ENCODE measurements at places on chromosomes 3 and 15.

- DNase-seq, result no peak
Measured at GRCh38 chr15:52162260-52162659, 28.9 kb downstream of the GNB5 start.

DNA sequence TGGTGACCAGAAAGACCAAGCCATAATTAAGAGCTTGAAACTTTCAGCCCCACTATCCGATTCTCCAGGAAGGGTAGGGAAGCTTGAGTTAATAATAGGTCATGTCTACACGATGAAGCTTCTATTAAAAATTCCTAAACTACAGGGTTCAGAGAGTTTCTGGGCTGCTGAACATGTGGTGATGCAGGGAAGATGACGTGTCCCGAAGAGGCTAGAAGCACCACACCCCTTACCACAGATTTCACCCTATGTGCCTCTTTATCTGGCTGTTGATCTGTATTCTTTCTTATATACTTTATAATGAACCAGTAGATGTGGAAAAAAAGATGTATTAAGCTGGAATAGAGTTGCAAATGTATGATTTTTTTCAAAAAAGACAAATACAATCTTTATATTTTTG, 473.4 kb downstream of the NLGN1 start:
- DNase-seq, result no peak

- DNase-seq, result no peak
Measured at GRCh38 chr3:53044711-53045517, 959 bp downstream of the SFMBT1 start.

- DNase-seq, result no peak
Measured at GRCh38 chr3:50525191-50525910, 21.9 kb upstream of the CACNA2D2 start.

Data from vagina (tissue), 2 donors.